ENCODE measurements at places on chromosomes 12 and 14.

GRCh38 chr12:107912421-107913004 lies 138.0 kb downstream of the ASCL4 start:
- no peak overlapping the region for H3K27ac ChIP-seq
- no peaks in the 10 kb centered on the region for H3K36me3 ChIP-seq
- peak; percentile 18 for DNase-seq
- H3K4me1 ChIP-seq, result no peaks in the 10 kb centered on the region
- no peak overlapping the region for H3K4me3 ChIP-seq

DNA sequence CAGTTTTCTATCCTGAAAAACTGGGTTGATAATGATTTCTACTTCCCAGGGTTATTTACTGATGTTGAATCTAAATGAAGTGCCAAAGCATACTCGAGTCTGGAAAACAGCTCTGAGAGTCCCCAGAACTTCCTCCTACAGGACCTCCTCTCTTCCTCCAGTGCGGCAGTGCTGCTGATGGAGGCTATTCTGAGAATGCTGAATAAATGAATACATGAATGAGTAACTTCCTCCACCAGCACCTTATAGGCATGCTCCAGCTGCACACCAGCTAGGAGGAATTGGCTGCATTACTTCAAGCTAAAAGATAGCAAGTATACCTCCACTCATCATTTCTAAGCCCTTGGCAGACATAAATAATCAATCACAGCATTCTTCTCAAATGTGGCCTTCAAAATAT lies 448.8 kb upstream of the CCDC196 start:
- no peaks in the 10 kb centered on the region for H3K36me3 ChIP-seq
- H3K4me1 ChIP-seq, result no peaks in the 10 kb centered on the region
- H3K4me3 ChIP-seq, result no peak overlapping the region
- H3K27me3 ChIP-seq, result no peaks in the 10 kb centered on the region
- H3K27ac ChIP-seq, result no peak overlapping the region
- no peak for DNase-seq

DNA sequence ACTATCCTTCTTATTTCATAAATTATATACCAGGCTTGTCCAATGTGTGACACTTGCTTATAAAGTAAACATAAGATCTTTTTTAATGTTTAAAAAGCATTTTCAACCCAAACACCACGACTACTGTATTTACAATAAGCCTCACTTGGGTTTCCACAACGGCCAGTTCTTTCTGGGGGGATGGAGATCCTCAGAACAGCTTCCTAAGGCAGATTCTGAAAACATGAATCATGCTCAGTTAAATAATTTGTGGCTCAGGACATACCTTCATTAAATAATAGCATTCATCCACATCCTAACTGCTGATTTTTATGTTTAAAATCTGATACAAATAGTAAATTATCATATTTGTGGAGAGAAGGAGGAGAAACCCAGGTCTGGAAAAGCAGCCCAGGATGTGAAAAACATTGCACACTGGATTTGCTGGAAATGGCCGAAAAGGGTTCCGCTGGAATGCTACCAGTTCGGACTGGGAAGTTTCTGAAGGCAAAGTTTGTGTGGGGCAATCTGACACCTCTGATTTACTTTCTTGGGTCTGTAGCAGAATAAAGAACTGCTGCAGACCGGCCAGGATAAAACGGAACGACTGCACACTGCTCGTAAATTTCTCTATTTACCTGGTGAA lies 597 bp downstream of the GLT8D2 start:
- H3K36me3 ChIP-seq, result no peaks in the 10 kb centered on the region
- H3K4me1 ChIP-seq, result no peaks in the 10 kb centered on the region
- H3K4me3 ChIP-seq, result peak overlapping the region; percentile 50
- peak overlapping the region; percentile 80 for H3K27ac ChIP-seq
- H3K27me3 ChIP-seq, result no peaks in the 10 kb centered on the region

DNA sequence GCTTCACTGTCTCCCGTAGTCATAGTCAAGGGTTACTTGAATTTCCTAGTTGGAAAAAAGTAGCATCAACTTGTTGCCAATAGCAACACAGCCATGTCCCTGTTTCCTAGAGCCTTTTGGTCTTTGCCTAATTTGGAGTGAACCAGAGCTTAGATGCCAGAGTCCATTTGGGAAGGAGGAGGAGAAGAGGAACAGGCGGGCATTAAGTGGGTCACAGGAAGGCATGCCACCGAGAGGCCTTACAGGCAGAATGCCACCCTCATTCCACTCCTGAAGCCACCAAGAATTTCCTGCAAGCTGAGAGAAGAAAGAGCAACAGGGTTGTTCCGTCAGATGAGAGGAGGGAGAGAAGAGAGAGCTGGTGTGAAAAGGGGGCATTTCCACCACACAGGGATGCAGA lies 339.5 kb downstream of the DPF3 start:
- H3K4me1 ChIP-seq, result no peaks in the 10 kb centered on the region
- H3K36me3 ChIP-seq, result no peaks in the 10 kb centered on the region
- no peak overlapping the region for H3K4me3 ChIP-seq
- H3K27me3 ChIP-seq, result no peaks in the 10 kb centered on the region
- no peak for DNase-seq
- no peak overlapping the region for H3K27ac ChIP-seq

DNA sequence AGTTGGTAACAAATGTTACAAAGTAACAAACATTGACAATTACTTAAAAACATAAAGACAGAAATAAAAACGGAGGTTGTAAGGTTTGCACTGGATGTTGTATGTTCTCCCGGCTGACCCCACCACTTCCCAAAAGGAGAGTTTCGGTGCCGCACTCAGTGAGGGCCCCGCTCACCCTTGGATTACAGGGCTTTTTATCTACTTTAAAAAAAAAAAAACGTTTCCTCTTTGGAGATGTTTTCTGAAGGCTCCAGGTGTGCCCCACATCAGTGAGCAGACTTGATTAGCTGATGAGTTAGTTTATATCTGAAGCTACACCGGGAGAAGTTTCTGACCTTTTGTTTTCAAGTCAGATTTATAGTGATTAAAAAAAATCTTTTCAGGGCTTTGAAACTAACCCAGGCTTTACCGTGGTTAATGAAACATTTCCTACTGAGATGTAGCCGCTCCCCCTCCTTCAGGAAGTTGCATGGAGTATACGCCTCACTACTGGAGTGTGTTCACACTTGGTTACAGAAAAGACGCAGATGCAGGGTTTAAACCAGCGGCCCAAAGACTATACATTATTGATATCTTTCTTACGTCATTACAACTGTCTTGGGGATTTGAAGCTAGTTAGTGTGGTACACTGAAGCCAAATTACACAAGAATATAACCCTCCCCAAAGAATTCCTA lies 38.0 kb upstream of the BCL7A start:
- no peak for DNase-seq
- H3K36me3 ChIP-seq, result no peaks in the 10 kb centered on the region
- no peaks in the 10 kb centered on the region for H3K27me3 ChIP-seq
- no peak overlapping the region for H3K27ac ChIP-seq
- no peak overlapping the region for H3K4me3 ChIP-seq

DNA sequence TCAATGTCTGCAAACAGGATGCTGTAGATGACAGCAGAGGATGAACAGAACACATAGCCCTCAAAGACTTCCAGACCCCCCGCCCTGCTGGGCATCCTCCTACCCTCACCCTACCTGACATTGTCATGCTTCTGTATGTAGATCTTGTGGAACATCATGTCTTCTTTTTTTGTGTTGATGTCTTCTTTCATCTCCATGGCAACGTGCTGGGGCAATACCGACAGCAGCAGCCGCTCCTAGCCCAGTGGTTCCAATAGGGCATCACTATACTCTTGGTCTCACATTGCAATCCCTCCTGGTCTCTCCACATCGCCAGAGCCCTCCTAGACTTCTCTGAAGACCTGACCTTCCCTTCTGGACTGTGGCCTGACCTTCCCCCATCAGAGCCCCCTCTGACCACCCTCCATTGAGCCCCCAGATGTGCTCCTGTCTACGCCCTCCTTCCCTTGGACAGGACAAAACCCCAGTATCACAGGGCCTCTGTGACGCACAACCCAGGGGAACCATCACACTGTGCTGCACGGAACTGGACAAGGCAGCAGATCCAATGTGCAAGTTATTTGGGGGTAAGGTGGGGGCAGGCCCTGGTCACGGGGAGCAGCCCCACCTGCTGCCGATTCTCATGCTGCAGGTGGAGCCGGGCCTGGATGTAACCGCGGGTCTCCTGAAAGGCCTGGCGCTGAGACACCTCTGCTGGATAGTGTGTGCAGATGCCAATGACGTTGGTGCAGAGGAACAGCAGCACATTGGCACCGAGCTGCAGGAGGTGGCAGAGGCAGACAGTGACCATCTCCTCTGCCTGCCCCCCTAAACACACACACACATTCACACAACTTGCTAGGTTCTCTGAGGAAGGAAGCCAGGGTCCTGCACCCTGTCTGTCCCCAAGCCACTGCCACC lies 11.1 kb downstream of the ADCY6 start:
- DNase-seq, result no peak
- H3K27me3 ChIP-seq, result no peaks in the 10 kb centered on the region
- H3K27ac ChIP-seq, result no peak overlapping the region
- no peaks in the 10 kb centered on the region for H3K4me1 ChIP-seq

DNA sequence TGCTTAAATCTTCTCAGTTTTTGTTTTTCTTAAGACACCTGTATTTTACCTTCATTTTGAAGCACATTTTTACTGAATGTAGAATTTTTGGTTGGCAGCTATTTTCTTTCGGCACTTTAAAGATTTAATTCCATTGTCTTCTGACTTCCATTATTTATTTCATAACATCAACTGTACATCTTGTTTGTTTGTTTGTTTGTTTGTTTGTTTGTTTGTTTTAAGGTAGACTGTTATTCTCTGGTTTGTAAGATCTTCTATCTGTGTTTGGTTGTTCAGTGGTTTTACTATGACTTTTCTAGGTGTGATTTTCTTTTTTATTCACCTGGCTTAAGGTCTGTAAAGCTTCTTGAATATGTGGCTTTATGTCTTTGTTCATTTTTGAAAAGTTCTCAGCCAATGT lies 61.9 kb downstream of the IFT81 start:
- no peak for DNase-seq
- H3K27me3 ChIP-seq, result no peaks in the 10 kb centered on the region
- H3K4me3 ChIP-seq, result no peak overlapping the region
- no peaks in the 10 kb centered on the region for H3K4me1 ChIP-seq
- no peak overlapping the region for H3K27ac ChIP-seq

DNA sequence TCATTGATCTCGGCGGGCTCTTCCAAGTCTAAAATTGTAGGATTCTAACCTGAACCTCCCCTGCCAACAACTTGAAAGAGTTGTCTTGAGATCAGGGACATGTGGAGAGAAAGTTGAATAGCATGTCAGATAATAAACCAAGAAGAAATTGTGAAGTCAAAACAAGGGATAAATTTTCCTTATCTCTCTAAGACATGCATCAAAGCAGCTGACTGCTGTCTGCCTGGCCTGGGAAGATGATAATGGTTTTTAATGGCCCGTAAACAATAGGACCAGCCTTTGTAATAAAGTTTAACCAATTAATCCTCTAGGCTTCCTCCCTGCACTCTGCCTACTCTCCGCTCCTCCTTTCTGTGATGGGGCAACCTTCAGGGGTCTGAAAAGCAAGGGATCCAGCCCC lies 67.9 kb downstream of the DPF3 start:
- no peak overlapping the region for H3K27ac ChIP-seq
- H3K4me1 ChIP-seq, result no peaks in the 10 kb centered on the region
- no peaks in the 10 kb centered on the region for H3K27me3 ChIP-seq
- no peak for DNase-seq
- no peak overlapping the region for H3K4me3 ChIP-seq

DNA sequence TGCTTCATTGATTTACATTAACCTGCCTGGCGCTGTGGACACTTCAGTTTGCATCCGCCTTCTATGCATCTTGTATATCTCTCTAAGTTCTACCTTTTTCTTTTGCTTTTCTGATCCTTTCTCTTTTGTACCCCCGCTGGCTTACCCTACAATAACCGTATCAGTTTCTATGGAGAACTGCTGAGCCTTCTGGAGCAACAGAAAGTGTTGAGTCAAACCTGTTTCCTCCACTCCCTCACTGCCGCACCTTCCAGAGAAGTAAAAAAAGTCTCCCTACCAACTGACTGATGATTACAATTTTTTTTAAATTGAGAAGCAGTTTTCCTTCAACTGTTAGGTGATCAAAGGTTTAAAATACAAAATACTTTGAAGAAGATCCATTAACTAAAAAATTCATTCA lies 17.4 kb downstream of the EXD2 start:
- DNase-seq, result no peak
- H3K4me3 ChIP-seq, result no peak overlapping the region
- no peaks in the 10 kb centered on the region for H3K4me1 ChIP-seq
- no peaks in the 10 kb centered on the region for H3K27me3 ChIP-seq

DNA sequence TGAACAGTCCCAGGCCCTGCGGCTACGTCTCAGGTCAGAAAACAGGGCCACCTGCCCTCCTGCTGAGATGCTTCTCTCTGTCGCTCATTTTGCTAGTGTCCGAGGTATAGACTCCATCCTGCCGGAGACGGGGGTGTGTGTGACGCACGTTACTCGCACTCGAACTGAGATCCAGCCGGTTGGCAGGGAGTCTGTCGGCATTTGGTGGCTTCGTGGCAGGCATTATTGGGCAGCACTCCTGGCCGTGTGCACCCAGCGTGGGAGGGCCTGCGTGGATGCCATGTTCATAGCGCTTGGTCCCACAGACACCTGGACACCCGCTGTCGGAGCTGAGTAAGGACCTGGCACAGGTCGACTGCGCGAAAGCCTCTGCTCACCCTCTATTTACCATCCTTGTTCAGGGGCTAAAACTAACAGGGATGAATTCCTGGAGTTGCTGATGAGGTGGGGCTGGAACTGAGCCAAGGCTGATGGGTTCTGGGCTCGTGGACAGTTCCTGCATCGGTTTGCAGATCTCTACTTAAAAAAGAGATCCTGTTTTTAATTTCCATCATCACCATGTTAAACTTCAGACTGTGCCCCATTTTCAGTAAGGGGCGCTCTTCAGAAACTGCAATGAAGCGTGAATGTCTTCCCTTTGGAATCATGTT lies 28.6 kb downstream of the AACS start:
- no peaks in the 10 kb centered on the region for H3K4me1 ChIP-seq
- peaks cover 74% of the 10 kb centered on the region for H3K36me3 ChIP-seq
- no peak overlapping the region for H3K27ac ChIP-seq

- H3K27ac ChIP-seq, result peak overlapping the region; percentile 64
- H3K27me3 ChIP-seq, result no peaks in the 10 kb centered on the region
- H3K4me3 ChIP-seq, result no peak overlapping the region
- H3K4me1 ChIP-seq, result peaks cover 22% of the 10 kb centered on the region
- no peaks in the 10 kb centered on the region for H3K36me3 ChIP-seq
Observed at GRCh38 chr12:124699909-124700308, 132.5 kb upstream of the NCOR2 start.

- DNase-seq, result no peak
- peak overlapping the region; percentile 90 for H3K27ac ChIP-seq
- H3K4me3 ChIP-seq, result peak overlapping the region; percentile 37
- H3K4me1 ChIP-seq, result peaks cover 38% of the 10 kb centered on the region
Observed at GRCh38 chr12:52082026-52082668, 2.6 kb downstream of the SMIM41 start.

All from tibial nerve (tissue), 4 donors.